Sigmoid colon (tissue), 7 donors: ENCODE measurements at places on chromosomes 2 and 18. TPM values are rescaled to one million over a fixed set of nuclear protein-coding genes. Genes with fewer than 3 reads are reported as not detected.

DNA sequence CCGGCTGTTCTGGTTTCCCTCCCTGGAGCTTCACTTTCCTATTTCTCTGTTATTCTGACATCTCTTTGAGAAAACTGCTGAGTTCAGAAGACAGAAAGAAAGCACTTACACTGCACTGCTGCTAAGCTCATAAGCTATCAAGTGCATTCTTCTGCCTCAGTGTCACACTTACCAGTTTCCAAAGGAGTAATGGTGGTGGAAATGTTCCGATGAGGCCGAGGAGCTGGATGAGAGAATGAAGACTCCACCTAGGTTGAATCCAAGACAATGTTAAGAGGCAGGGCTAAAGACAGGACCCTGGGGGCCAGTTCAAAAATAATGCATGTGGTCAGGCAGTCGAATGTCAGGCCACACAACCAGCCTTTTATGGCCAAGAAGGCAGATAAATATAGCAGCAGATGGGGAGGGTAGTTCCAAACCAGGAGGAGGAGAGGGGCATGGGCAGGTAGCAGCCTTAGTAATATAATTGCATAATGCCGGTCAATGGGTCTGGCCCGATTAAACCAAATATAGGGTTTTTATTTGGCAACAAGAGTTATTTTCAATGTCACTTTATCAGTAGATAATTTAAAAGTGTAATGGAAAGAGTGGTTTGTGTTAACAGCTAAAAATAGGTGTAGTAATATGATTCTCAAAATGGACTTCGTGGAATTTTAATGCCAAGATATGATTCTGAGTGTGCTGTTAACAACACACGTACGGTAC, at the start of gene MYOM1:
Gene MYOM1, minus strand, starts transcription at position 338 of the 705 bp plus-strand sequence. CDS start 4,745 bp downstream, outside the sequence.
- no peak for DNase-seq

DNA sequence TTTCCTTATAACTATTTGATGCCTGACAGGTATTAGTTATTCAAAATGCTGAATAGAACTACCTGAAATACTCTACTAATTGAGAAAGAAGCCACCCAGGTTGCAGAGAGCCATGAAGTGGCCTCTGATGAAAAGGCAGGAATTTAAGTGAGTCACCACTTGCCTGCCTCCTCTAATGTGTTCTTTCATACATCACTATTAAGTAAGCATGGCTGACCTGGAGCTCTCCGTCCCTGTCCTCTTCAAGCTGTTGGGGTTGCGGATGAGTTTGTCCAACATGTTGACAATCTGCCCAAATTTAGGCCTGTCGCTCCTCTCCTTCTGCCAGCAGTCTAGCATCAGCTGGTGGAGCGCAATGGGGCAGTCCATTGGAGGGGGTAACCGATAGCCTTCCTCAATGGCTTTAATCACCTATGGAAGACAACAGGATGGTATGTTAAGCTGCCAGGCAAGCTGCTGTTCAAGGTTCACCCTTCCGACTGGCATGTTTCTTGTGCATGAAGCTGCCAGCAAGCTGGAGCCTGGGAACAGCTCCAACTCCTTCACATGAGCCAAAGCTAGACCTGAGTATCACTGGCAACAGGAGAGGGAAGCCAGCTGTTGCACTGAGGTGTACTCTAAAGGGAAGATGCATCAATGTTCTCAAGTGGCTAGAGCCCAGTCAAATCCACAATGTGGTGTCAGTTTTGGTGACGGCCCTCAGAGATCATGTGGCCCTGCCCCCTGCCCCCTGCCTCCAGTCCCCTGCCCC, 142.2 kb downstream of the EPHA4 start:
- DNase-seq, result peak; percentile 88

GRCh38 chr18:12839526-12840196, 44.4 kb downstream of the PTPN2 start:
- DNase-seq, result no peak

Gene TNFAIP6
- total RNA-seq, result 4.1 TPM

DNA sequence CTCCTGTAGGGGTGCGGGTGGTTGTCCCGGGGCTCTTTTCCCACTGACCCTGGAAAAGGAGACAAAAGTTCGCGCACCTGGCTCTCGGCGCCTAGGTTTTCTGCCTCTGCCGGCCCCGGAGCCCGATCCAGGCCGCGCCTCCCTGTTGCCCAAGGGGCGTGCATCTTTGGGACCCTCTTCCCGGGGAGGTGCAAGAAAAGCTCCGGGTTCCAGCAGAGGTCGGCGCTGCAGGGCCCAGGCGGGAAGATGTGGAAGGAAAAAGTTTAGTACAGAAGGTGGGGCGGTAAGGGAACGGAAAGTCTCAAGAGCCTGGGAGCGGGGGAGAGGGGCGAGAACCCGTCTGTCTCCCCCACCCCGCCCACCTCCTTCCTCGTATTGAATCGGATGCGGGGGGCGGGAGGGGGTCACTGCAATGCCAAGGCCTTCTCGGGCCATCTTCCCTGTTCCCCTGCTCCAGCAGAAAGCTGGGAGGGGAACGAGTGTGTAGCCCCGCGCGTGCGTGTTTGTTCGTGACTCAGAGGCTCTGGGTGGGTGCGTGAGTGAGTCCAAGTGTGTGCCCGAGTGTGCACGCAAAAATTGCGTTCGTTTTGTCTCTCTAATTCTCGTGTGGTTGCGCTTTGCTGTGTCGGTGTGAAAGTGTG, 6.3 kb upstream of the EN1 start:
- DNase-seq, result no peak

Gene MBD2
- total RNA-seq, result 28.2 TPM

DNA sequence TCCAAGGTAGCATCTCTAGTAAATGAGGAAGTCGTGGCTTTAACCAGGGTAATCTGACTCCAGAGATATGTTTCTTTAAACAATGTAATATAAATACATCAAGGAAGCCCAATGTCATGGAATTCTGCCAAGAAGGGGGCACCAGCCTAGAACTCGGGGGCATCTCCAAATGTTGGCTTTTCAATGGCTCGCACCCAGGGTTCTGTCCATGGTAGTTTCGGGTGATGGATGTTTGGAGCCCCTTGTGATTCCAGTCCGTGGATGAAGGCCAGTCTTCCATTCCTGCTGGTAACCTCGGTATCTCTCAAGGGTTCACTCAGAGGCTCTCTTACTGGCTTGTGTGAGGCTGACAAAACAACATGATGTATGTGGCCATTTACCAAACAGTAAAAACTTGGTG, 91.7 kb upstream of the SPHKAP start:
- DNase-seq, result no peak

GRCh38 chr2:2866459-2866858, 511.2 kb downstream of the EIPR1 start:
- DNase-seq, result no peak

- no peak for DNase-seq
Observed at GRCh38 chr2:175342085-175342484, 160.6 kb upstream of the ATP5MC3 start.

Gene SH3RF3
- total RNA-seq, result 10.0 TPM

Gene C2orf66
- not detected for total RNA-seq

GRCh38 chr18:73214970-73215369, 347.2 kb upstream of the NETO1 start:
- DNase-seq, result no peak

- no peak for DNase-seq
Observed at GRCh38 chr2:229343661-229344060, 72.6 kb upstream of the PID1 start.
